ENCODE measurements at places on chromosomes 4 and X.

DNA sequence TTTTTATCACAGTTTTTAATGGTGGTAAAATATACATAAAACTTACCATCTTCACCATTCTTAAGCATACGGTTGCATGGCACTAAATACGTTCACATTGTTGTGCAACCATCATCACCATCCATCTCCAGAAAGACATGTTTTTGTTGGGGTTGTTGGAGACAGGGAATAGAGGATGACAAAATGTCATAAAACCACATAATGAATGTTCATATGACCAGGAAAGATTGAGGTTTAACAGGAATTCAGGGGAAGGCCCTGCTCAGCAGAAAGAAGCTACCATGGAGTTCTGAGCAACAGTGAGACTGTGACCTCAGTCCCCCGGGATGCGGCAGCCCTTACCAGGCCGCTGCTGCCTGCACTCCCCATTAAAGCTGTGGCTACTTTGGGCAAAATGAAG is 63.9 kb upstream of the TRIM2 start:
- no peak for DNase-seq

- DNase-seq = no peak
These were observed 129.5 kb upstream of the RBPJ start for GRCh38 chr4:26191353-26191752.

- no peak for DNase-seq
These were observed 12.3 kb downstream of the NAT8L start for GRCh38 chr4:2071252-2071911.

DNA sequence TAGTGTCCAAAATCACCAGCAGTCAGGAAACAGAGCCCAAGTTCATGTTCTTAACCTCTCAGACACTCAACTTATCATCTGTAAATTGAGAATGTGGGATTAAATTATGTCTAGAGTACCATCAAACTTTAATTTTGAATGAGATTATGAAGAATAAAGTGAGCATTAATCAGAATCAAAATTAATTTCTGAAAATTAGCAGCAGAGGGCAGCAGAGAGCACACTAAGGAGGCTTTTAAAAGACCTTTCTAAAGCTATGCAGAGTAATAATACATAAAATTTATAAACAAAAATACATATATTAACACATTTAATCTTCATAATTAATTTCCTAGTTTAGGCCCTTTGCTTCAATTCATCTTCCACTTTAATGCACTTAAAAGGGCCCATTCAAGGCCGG is 7.1 kb downstream of the TASL start:
- DNase-seq = no peak

GRCh38 chrX:53421772-53422085 is 725 bp downstream of the SMC1A start:
- DNase-seq = no peak

All from central memory CD8-positive, alpha-beta T cell (primary cell).